ENCODE measurements at places on chromosomes 13 and 19.

DNA sequence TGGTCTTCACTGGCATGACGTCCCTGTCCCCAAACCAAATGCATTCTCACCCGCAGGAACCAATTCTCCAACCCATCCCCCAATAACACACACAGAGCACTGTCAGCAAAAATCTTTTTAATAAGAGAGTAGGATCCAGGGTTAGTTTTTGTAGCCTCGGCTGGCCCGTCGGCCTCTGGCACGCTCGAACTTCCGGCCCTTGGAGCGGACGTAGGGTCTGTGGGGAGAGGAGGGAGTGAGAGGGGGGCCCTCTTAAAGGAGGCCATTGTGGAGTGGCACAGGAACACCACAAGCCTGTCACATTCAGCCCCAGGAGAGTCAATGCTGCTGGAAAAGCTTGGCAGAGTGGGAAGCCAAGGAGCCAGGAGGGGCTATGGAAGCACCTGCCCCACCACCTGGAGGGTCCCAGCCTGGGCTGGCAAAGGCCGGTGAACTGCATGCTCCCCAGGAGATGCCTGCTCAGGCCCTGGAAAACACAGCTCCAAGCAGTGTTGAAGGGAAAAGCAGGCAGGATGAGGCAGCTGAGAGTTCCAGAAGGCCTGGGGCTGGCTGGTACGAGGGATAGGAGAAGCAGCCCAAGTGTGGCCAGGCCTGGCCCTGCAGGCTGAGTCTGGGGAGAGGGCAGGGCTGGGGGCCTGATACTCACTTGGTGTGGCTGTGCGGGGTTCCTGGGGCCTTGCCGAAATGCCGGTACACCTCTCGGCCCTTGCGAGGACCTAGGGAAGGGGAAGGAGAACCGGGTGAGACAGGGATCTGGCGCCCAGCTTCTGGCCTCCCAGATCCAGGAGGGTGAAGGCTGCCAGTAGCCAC, 560 bp upstream of the FAM83E start:
- DNase-seq = no peak

- peak; percentile 54 for DNase-seq
Measured at GRCh38 chr19:7272856-7273578, 21.2 kb downstream of the INSR start.

GRCh38 chr13:51844862-51845573, at the start of gene TMEM272:
Gene TMEM272 (minus strand): TSS chr13:51845177. CDS start chr13:51838530, 6,647 bp downstream.
- DNase-seq = peak; percentile 49

DNA sequence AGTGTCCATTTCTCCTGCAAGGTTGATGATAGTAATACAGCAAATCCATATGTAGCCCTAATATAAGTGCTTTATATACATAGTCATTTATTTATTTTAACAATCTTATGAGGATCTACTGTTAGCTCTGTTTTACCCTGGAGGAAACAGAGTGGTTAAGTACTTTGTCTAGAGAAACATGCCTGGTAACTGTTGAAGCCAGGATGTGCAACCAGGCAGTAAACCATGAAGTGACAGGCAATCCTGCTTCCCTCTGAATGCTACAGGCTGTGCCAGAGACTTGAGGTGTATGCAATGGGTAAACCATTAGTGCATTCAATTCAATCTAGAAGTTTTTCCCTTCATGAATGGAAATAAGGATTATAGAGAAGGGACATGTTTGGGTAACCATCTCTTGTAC, 911.0 kb downstream of the PCDH17 start:
- DNase-seq = no peak

GRCh38 chr19:1253514-1254080, 5.2 kb downstream of the MIDN start:
- DNase-seq = no peak

DNA sequence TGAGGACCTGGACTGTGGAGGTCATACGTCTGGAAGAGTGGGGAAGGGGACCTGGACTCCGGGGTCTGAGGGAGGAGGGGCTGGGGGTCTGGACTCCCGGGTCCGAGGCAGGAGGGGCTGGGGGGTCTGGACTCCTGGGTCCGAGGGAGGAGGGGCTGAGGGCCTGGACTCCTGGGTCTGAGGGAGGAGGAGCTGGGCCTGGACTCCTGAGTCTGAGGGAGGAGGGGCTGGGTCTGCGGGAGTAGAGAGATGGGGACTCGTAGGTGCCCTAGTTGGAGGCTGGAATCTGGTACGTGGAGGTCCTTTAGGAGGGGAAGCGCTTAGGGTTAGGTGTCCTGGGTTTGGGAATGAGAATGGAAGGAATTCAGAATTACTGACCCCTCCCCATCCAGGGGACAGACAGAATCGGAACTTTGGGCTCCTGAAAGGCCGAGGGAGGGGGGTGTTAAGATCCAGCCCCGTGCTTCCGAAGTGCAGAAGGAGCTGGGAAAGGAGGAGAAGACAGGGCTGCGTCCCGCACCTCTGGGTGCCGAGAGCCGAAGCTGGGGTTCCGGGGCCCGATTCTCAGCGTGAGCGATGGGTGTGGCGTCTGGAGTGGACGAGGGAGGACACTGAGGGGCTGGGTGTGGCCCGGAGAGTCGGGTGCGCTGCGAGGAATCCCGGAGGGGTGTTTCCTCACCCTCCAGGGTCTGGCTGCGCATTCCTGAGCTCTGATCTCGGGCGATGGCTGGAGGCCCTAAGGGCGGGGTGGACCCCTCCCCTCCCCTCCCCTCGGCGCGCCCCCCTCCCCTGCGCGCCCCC, 608 bp downstream of the MYADM start:
- DNase-seq = peak; percentile 81

GRCh38 chr19:35959040-35959967, 23.1 kb downstream of the LRFN3 start:
- DNase-seq = peak; percentile 88

- no peak for DNase-seq
Measured at GRCh38 chr13:80923907-80924306, 583.0 kb upstream of the SPRY2 start.

DNA sequence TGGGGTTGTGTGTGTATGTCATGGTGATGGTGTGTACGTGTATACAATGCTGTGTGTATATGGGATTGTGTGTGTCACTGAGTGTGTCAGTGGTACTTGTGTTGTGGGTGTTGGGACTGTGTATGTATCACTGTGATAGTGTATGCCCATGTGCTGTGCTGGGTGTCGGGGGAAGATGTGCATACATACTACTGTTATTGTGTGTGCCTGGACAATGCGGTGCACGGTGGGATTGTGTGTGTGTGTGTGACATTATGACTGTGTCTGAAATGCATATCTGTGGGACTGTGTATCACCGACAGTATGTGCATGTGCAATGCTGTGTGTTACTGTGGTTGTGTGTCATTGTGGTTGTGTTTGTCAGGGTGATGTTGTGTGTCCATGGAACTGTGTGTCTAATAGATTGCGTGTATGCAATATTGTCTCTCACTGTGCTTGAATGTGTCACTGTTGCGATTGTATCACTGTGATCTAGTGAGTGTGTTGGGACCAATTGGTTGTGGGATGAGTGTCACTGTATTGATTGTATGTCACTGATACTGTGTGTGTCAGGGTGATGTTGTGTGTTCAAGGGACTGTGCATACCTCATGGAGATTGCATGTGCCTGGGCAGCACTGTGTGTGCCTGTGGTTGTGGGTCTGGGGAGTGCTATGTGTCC, 11.0 kb upstream of the BBC3 start:
- no peak for DNase-seq

- DNase-seq = no peak
Measured at GRCh38 chr13:96539791-96540190, 449.9 kb downstream of the HS6ST3 start.
